Activated T-helper 2 cell treated with anti-CD3 and anti-CD28 coated beads, Interferon-gamma antibody, Interleukin-2, Interleukin-4, amounts not matched to agents 10 μg/mL and 5 μg/mL and 100 μg/mL, durations not matched to agents 14 hours and 24 hours and 36 hours (primary cell): ENCODE measurements at places on chromosomes 6 and 20.

DNA sequence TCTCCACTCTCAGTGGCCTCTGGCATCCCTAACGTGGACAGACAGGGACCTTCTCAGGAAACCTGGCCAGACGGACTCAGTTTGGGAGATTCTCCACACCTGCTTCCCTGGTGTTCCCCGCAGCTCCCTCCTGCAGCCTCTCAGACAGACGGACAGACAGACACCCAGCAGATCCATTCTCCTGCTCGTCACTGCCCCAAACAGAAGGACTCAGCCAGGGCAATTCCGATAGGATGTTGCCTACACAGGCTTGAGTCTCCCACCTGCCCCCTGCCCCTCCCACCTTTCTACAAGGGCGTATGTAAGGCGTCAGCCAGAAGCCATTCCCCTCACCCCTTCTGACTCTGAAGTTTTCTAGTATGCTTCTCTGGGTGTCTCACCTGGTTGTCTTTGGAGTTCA, 428 bp downstream of the CCM2L start:
- DNase-seq, result no peak

GRCh38 chr6:7878401-7878964, 32.1 kb downstream of the TXNDC5 start:
- DNase-seq, result no peak

DNA sequence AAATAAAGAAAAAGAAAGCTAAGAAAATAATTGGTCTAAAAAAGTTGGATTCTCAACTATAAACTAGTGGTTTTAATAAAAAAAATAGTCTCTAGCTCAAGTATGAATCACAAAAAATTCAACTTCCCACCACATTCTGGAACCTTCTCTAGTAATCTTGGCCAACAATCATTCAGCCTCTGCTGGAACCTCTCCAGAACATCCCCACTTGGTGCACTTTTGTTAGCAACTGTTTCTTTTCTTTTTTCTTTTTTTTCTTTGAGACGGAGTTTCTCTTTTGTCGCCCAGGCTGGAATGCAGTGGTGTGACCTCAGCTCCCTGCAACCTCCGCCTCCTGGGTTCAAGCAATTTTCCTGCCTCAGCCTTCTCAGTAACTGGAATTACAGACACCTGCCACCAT, 35.7 kb downstream of the TXLNB start:
- no peak for DNase-seq

DNA sequence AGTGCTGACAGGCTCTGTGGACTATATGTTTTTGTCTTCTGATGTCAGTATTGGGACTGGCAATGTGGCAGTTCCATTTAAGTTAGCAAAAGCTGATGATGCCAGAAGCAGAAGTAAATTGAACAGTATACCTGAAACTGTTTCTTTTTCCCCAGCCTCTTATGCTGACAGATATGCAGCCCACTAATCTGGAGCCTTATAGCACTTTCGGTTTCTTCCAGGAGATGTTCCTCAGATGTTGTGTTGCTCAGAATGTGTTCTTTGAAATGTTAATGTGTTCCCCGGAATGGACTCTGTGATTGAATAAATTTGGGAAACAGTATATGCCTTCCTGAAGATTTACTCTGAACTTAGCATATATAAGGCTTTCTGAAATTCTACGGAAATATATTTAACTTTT, 80.7 kb upstream of the MRAP2 start:
- no peak for DNase-seq

GRCh38 chr20:56588996-56589395, 40.1 kb upstream of the TFAP2C start:
- DNase-seq, result no peak

- no peak for DNase-seq
Measured at GRCh38 chr6:11475016-11475415, 62.5 kb upstream of the TMEM170B start.

DNA sequence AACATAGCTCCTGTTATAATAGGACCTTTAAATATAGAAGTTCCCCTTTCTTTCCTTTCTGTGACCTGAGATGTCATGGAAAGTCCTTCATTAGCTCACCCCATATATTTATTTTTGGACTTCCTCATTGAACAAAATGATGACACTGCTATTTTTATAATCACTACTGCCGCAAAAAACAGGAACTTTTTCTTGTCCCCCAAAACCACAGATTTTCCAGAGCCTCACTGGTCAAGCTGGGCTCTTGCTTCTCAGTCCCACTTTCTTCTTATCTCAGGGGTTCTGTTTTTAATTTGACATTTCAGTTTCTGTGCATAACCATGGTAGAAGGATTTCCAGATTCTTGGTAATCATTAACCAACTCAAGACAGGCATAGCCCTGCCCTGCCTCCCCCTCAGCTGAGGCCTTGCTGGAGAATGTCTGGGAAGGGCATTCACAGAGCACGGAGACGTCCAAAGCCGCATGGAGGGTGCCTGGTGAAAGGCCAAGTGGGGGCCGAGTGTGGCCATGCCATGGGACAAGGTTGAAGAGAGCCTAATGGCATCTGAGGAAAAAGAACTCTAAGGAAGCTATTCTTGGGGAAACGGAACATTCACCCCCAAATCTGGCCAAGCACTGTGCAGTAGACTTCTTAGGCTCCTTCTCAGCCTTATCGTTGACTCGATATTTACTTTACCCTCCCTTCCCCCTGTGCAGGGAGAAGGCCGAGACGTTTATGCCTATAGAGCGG, 73.7 kb downstream of the EDN1 start:
- no peak for DNase-seq

- DNase-seq, result no peak
Measured at GRCh38 chr20:42472198-42472597, 717.5 kb downstream of the PTPRT start.

GRCh38 chr6:35730745-35731413, 6.0 kb upstream of the ARMC12 start:
- DNase-seq, result no peak

DNA sequence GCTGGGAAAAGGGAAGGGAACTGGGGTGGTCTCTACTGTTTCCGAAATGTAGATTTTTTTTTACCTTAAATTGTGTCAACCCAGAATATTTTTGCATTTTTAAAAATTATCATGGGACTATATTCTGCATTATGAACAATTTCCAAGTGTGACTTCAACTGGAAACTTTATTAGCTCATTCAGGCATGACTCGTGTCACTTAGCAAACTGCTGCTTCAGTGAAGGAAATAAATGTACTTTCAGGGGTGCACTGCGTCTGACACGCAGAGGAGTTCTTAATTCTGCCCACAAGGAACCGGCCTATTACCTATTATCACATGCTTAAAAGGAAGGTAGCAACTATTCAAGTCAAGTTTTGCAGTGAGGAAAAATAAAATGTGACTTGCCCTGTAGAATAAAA, 291.3 kb upstream of the PRDM1 start:
- DNase-seq, result no peak

- no peak for DNase-seq
Measured at GRCh38 chr6:38483526-38483925, 156.2 kb downstream of the BTBD9 start.

- no peak for DNase-seq
Measured at GRCh38 chr20:52275181-52275691, 83.7 kb upstream of the ZFP64 start.

DNA sequence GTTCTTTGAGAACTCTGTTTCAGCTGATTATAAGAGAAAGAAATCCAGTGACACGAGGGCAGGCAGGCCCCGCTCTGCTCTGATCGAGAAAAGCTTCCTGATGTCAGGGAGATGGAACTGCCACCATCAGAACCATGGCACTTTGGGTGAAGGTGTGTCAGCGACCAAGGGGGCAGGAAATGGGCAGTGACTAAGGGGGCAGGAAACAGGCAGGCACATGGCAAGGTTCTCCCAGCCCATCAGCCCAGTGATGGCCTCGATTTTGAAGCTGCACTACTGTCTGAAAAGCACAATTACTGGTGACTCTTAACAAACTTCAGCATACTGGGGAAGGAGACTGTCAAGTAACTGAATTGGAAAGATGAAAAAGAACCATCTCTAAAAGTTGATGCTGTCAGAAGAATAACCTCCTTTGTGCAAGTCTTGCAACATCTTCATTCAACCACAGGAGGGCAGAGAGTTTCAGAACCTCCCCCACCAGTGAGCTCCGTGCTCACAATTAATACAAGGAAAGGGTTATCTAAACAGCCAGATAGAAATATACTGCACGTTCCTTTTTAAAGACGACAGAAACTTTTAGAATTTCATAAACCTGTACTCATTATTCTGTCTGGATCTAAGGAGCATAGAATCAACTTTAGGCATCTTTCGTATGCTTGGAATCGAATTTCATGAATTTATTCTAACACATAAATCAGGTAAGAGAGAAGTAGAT, 39.1 kb downstream of the TMX4 start:
- no peak for DNase-seq

GRCh38 chr6:167330750-167331149, 5.9 kb downstream of the TTLL2 start:
- DNase-seq, result no peak
